ENCODE measurements at places on chromosomes 16 and 17.

DNA sequence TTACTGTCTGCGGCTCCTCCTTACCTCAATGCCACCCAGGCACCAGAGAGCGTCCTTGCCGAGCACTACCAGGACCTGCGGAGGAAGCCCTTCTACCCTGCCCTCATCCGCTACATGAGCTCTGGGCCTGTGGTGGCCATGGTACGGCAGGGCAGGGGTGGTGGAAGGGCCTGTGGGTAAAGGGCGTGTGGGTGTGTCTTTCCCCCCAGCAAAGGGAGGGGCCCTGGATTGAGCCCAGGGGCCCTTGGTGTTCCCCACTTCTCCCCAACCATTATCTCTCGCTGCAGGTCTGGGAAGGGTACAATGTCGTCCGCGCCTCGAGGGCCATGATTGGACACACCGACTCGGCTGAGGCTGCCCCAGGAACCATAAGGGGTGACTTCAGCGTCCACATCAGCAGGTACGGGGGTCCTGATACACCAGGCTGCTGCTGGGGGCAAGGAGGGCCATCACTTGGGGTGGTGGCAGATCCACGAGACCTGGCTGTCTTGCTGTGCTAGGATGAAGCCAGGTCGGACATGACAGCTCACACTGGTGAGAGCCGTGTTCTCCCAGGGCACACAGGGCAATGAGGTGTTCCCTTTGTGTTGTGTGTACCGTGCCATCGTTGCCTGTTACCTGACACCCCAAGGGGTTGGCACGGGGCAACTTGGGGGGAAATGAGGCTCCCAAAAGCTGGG, 2.2 kb upstream of the DECR2 start:
- DNase-seq: no peak

DNA sequence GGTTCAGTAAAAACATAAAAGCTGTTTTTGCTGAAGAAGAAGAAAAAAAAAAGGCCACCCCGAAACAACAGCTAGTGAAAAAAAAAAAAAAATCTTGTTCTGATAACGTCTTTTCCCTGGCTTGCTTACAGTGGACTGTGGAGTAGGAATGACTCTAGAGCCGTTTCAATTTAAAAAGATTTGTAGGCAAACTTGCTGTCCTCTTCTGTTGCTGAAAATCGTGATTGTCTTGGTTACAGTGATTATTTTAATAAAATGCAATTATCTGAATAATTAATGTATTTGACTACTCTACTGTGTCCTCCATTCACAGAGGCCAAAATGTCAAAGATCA, 190.6 kb upstream of the TBX2 start:
- no peak for DNase-seq

GRCh38 chr17:66016231-66016630, 175.7 kb downstream of the CEP112 start:
- no peak for DNase-seq

DNA sequence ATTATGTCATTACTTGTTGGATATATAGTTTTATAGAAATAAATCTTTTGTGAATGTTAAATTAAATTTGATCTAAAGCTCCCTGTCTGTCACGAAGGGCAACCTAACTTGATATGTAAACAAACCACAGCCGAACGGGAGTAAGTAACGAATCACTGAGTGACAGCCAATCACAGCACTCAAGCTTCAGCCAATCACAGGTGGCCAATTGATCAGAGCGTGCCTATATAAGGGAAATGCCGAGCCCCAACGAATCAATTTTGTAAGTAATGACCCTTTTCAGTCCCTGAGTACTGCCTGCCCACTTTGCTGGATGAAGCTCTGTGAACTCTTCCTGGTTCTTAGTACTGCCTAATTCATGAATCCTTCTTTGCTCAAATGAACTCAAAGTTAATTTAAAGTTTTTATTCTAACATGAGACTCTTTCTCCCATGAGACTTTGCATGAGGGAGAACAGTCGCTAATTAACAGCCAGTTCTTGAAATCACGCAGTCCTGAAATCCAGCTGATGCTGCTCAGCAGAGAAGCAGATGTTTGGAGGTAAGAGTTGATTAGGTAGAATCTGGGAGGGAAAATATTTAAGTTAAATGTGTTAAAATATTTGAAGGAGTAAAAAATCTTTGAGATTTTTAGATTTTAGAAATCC, 302.2 kb downstream of the CNTNAP4 start:
- no peak for DNase-seq

GRCh38 chr17:3558603-3559269, 1.1 kb upstream of the TRPV3 start:
- no peak for DNase-seq

GRCh38 chr17:38326996-38327792, 16.6 kb downstream of the GPR179 start:
- no peak for DNase-seq

DNA sequence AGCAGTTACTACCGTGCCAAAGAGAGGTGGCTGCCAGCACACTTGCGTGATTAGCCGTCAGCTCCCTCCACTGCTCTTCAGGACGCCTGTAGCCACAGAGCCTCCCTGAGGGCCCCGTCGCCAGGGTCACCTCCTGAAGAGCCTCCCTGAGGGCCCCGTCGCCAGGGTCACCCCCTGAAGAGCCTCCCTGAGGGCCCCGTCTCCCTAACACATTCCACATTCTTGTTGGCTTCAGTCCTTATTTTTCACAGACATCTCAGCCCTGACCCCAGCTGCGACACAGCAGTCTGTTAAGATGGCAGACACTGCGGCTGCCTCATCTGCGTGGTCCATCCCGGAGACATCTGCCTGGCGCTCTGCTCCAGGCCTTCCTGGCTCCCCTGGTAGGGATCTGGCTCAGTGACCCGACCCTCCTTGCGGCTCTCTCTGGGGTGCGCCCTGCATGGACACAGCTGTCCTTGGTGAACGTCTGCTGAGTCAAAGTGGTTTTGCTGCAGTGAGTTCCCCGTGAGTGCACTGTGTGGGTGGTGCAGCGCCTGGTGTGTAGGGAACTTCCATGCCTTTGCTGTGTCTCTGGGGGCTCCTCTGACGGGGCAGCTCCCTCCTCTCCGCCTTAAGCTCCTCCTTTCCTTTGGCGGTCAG, 11.4 kb downstream of the ACSF3 start:
- DNase-seq: no peak

DNA sequence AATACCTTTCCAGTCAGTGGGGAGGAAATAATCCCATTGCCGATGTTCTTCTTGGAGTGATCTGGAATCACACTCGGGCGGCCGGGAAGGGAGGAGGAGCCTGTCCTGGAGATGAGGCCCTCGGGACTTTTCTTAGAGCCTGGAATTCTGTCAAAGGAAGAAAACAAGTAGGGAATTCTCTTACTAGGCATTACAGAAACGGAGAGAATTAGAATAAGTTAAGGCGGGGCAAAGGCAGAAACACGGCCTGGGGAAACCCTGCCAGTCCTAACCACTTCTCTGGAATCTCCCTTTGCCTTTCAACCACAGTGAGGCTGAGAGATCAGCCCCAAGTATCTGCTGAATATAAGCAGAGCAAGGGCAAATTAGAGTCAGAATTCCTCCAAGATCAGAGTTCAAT, 27.8 kb downstream of the USP36 start:
- DNase-seq: no peak

GRCh38 chr16:55000595-55000994, 69.9 kb downstream of the IRX5 start:
- no peak for DNase-seq

- DNase-seq: no peak
Observed at GRCh38 chr17:1120596-1121441, 59.0 kb downstream of the ABR start.

- no peak for DNase-seq
Observed at GRCh38 chr17:9367156-9367555, 208.5 kb downstream of the STX8 start.

GRCh38 chr17:56624309-56624708, 30.8 kb downstream of the NOG start:
- DNase-seq: no peak

- no peak for DNase-seq
Observed at GRCh38 chr16:27779641-27780164, 229.8 kb downstream of the KATNIP start.

- DNase-seq: no peak
Observed at GRCh38 chr17:927611-928461, 51.7 kb downstream of the NXN start.

DNA sequence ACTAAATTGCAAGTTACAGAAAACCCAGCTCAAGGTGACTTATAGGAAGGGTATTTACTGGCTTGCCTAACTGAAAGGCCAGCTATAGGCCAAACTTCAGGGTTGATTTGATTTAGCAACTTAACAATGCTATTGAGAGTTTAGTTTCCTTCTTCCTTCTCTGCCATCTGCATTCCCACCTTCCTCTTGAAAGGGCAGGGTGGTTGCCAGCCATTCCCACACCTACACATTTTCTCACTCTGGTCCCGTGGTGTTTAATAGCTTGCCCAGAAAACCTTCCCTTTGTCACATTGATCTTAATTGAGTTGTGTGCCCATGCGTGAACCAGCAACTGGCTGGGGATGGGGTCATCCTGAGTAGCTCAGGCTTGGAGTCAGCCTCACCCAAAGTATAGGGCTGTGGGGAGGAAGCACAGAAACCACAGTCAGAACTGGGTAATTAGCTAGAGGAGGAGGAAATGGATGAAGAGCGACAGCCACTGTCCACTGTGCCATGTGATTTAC, 194.7 kb downstream of the SPECC1 start:
- no peak for DNase-seq
